NCI-H187 treated with DMSO at 0.1 percent for 48 hours (cell line): ENCODE measurements at places on chromosomes 1 and 21.

DNA sequence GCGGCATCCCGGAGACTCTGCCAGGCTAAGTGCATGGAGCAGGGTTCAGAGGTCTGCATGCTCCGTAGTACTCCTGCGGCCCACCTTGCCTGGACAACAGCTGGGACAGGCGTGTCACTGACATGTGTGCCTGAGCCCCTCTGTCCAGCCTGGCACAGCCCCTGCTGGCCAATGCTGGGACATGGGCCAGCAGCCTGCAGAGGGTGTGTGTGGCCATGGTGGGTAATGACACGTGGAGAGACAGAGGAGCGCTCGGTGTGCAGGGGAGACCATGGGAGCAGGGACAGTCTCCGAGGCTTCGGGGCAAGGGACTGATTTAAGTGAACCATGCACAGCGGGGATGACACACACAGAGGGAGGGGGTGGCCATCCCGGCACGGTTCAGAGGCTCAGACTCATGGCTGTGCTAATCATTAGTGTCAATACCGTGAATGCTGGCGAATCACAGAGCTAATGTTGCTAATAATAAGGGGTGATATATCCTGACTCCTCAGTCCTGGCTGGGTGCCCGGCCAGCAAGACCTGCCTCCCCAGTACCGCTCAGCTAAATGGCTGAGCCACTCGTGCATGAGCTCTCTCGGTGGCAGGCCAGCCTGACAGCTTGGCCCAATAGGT is 41.5 kb downstream of the IGSF21 start:
- no peak for DNase-seq

DNA sequence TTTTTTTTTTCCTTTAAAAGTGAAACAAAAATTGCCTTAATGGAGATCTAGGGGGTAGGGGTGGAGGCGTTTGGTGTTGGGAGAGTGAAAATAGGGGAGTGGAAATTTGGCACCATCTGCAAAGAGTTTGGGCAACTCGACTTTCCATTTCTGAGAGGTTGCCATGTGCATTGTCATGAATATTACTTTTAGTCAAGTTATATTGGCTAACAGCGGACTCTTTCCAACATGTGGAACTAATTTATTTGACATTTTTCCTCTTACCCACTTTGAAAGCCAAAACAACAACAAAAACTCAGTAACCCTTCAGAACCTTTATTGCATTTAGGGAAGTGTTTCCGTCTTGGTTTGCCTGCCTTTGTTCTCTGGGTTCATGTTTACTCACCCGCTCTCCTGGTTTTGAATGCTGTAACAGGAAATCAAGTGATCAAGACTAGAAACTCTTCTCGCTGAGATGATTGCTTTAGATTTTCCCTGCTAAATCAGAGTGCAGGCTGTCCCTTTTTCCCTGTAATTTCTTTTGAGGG is 70.4 kb downstream of the CACHD1 start:
- DNase-seq: no peak

- DNase-seq: no peak
Observed at GRCh38 chr1:179151908-179152682, 70.2 kb downstream of the TOR3A start.

DNA sequence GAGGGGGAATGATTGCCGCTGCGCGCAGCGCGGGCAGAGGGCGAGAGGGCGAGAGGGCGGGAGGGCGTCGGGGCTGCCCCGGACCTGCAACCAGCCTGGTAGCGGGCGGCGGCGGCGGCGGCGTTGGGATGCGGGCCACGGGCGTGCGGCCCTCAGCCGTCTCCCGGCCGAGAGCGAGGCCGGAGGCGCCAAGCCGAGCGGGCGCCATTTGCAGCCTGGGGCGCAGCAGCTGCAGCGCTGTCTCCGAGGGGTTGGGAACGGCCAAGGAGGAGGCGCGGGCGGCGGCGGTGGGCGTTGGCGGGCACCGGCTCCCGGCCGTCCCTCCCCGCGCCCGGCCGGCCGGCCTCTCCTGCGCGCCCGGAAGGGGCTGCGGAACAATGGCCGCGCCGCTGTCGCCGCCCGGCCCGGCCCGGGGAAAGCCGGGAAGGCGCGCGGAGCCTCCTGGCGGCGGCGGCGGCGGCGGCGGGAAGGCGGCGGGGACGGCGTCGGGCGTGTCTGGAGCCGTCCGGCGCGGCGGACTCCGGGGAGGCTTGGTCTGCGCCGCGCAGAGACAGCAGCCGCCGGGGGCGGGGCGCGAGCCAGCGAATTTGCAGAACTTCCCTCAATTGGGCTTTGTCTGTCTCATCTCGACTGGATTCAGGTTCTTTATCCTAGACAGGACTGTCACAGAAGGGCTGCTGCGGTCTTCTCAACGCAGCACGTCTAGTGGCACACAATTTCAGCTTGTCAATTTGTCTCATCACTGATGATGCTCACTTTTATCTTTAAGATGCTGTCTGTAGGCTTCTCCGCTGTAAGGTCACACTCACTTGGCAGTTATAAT is 35.7 kb downstream of the ZBTB8B start:
- DNase-seq: peak; percentile 11

- no peak for DNase-seq
Observed at GRCh38 chr1:975896-976683, 5.8 kb downstream of the PERM1 start.

DNA sequence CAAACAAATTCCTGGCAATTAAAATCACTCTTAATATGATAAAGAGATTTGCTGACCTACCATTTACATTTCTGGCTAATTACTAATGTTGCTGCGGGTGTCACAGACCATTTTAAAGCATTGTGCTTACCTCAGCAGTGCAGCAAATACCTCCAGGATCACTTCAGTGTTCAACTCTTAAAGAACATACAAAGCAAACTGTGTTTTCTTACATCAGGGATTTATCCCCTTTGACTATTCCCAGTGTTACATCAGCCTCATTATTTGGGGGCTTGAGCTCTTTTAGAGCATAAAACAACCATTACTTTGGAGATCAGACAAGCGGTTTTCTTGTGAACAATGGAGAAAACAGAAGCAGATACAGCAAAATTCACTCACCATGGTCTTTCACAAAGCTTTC is 185.4 kb downstream of the LYPLAL1 start:
- no peak for DNase-seq
